ENCODE measurements at places on chromosomes 5 and 9. TPM values are rescaled to one million over a fixed set of nuclear protein-coding genes. Genes with fewer than 3 reads are reported as not detected.

The PROB1 gene
- 0.03 TPM for polyA plus RNA-seq

The KIAA0825 gene
- polyA plus RNA-seq: 0.36 TPM

DNA sequence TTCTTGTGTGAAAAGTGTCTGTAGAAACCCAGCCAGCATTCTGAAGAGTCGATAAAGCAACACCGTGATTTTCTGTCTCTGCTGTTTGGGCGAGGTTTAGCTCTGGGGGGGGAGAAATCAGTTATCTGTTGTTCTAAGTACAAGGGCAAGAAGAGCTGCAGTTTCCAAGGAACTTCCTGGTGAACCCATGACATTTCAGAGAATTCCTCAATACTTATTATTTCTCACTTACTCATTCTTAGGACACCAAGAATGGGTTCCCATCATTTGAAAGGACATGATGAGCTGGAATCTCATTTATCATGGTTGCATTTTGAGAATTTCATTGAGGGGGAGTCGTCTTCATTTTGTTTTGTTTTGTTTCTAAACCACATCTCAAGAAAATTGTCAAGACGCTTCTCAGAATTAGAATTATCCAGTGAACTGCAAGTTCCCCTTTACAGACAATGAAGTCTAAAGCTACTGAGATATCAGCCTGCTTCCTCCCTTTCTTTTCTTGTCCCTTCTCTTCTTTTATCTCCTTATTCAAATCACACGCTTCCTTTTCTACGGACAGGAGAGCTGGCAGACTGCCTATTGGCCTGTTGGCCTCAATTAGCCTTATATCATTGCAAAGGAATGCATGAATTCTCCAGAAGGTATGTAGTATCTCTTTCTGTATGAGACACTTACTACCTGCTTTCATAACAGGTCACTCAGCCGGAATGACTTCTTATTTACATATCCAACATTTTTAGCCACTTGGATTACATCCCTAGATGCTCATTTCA, 53.7 kb downstream of the ZNF462 start:
- DNase-seq: peak; percentile 87

- no peak for DNase-seq
Measured at GRCh38 chr9:114061292-114061691, 16.8 kb downstream of the AMBP start.

- DNase-seq: no peak
Measured at GRCh38 chr9:99601571-99602111, 220.0 kb upstream of the NR4A3 start.

DNA sequence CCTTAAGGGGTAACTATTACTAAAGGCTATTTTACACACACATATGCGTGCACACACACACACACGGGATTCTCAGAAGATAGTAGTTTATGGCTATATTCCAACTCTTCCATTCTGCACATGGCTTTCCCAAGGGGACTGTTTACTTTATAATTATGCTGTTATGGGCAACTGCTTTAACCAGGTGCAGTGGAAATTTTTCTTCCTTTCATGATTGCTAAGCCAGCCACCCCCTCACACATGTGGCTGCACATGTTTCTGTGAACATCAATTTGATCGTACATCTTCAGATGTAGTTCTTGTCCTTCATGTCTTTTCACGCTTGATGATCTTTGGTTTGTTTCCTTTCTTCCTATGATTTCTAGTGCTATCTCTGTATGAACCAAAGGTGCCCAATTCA, 37.0 kb downstream of the MRPS30 start:
- DNase-seq: no peak

DNA sequence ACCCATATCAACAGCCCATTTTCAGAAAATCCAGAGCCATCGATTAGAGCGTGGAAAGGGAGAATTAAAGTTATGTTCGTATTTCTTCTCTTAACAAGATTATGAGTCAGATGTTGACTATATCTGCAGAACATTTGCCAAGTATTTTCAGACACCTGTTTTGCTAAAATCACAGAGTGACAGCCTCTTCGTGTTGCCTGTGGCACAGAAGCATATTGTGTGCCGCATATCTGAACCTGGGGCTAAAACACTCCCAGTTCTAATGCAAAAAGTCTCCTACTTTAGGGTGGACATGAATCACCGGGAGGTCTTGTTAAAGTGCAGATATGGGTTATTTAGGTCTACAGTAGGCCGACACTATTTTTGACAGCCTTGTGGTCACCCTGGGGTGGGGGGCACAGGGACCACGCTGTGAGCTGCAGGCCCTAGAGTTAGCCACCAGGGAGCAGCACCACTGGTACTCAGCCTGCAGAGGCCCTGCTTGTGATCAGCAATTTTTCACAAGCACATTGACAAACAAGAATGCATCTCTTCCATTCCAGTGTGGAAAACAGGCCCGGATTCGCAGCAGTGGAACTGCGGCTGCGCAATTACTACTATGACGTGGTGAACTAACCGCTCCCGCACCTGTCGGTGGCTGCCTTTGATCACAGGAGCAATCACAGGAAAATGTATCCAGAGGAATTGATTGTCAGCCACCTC, 93.5 kb downstream of the SYK start:
- no peak for DNase-seq

GRCh38 chr5:142795251-142795650, 25.1 kb downstream of the ARHGAP26 start:
- DNase-seq: no peak

- DNase-seq: peak; percentile 90
Measured at GRCh38 chr5:149838881-149839739, 105.5 kb downstream of the PDE6A start.

DNA sequence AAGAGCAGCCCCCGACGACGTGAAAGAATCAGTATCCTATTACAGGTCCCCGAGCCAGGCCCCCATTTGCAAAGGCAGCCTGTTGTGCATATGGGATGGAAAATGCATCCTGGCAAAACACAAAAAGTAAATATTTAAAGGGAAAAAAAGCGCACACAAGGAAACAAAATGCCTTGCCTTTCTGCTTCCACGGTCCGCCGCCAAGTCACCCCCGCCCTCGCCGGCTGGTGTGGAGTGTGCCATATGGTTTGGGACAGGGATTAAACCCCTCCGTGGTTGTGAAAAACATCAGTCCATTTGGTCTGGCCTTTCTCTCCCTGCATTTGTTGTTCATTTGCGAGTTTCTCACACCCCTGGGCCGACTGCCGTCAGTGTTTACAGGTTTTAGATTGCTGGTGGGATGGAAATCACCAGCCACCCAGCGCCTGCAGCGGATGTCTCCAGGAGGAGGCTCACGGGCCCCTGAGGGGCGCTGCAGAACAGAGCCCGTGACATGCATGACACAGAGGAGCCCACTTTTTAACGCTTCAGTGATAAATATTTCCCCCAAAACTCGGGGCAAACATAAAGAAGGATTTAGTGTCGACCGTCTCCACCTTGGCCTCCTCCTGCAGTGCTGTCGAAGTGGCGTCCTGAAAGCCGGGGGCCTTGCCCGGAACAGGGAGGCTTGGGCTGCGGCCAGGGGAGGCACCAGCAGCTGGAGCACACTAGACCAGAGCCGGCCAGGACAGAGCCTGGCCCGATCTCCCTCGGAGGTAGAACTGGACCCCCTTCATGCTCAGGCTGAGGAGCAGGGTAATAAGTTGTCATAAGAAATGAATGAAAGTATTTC, 161.5 kb downstream of the HSD17B3 start:
- DNase-seq: no peak

- peak; percentile 6 for DNase-seq
Measured at GRCh38 chr5:173592050-173592669, 24.3 kb downstream of the BOD1 start.

The B4GALT1 gene
- 69.9 TPM for polyA plus RNA-seq

The TEK gene
- 0.02 TPM for polyA plus RNA-seq

The PRR7 gene
- 14.2 TPM for polyA plus RNA-seq

- peak; percentile 53 for DNase-seq
Measured at GRCh38 chr5:138469540-138470321, 4.5 kb downstream of the EGR1 start.

The SLU7 gene
- polyA plus RNA-seq: 21.4 TPM
